ENCODE measurements at places on chromosomes 12 and 14. TPM values are rescaled to one million over a fixed set of nuclear protein-coding genes. Genes with fewer than 3 reads are reported as not detected.

SOAT2 gene
- total RNA-seq: 0.22 TPM

AKT1 gene
- total RNA-seq: 81.6 TPM

DLGAP5 gene
- total RNA-seq: 78.0 TPM

NINJ2 gene
- not detected for total RNA-seq

VRTN gene
- total RNA-seq: not detected

CLMN gene
- total RNA-seq: 2.8 TPM

CEBPE gene
- total RNA-seq: not detected

DYNLL1 gene
- total RNA-seq: 605 TPM

GLI1 gene
- not detected for total RNA-seq

GPR68 gene
- total RNA-seq: 0.71 TPM

SART3 gene
- 38.8 TPM for total RNA-seq

KLRF1 gene
- 0.98 TPM for total RNA-seq

ANKRD33 gene
- total RNA-seq: not detected

RPGRIP1 gene
- not detected for total RNA-seq

KRT81 gene
- 412 TPM for total RNA-seq

KRT85 gene
- not detected for total RNA-seq

NUMB gene
- 21.8 TPM for total RNA-seq

BCDIN3D gene
- 2.9 TPM for total RNA-seq

KCNH3 gene
- 0.05 TPM for total RNA-seq

PKP2 gene
- 6.2 TPM for total RNA-seq

DCN gene
- total RNA-seq: 16.5 TPM

FBLN5 gene
- not detected for total RNA-seq

SIX1 gene
- 8.0 TPM for total RNA-seq

KLRC1 gene
- total RNA-seq: not detected

TAS2R43 gene
- 0.25 TPM for total RNA-seq

TAS2R20 gene
- 0.07 TPM for total RNA-seq

RNASE7 gene
- not detected for total RNA-seq

BCL2L2 gene
- 9.5 TPM for total RNA-seq

SPTLC2 gene
- 18.8 TPM for total RNA-seq

PLEK2 gene
- not detected for total RNA-seq

KRT80 gene
- 52.7 TPM for total RNA-seq

FAIM2 gene
- total RNA-seq: 0.49 TPM

YLPM1 gene
- total RNA-seq: 11.3 TPM

GXYLT1 gene
- total RNA-seq: 9.7 TPM

OTOGL gene
- total RNA-seq: 0.71 TPM

DPPA3 gene
- total RNA-seq: not detected

STXBP6 gene
- total RNA-seq: not detected

ANKRD13A gene
- 156 TPM for total RNA-seq

OVCH1 gene
- not detected for total RNA-seq

OAS2 gene
- 362 TPM for total RNA-seq

C14orf39 gene
- not detected for total RNA-seq

CFAP73 gene
- total RNA-seq: not detected

CABP1 gene
- not detected for total RNA-seq

RNF212B gene
- not detected for total RNA-seq

TUNAR gene
- total RNA-seq: not detected

GLS2 gene
- total RNA-seq: 0.32 TPM

TPPP2 gene
- not detected for total RNA-seq

NOXRED1 gene
- not detected for total RNA-seq

E2F7 gene
- total RNA-seq: 36.7 TPM

KCNJ8 gene
- total RNA-seq: not detected

JPH4 gene
- total RNA-seq: not detected

ZNF891 gene
- 0.44 TPM for total RNA-seq
